ENCODE measurements at places on chromosomes 5 and 9.

- no peak for DNase-seq
Measured at GRCh38 chr5:115946655-115947054, 15.6 kb upstream of the LVRN start.

DNA sequence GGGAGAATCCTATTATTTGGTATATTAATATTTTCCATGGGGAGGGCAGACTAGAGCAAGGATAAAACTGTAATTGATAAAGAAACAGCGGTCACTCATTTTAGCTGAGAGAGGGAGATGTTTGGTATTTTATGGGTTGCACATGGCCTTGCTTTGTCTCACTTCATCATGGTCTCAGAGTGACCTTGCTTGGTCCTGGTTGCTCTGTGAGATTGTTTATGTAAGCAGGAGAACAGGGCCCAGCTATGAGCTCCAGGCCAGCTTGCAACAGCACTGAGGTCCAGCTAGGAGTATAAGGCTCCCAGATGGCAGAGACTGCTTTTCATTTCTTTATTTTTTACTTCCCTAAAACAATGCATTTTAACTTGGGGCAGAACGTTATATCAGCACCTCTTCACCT, 50.7 kb downstream of the ZNF622 start:
- DNase-seq, result no peak

- no peak for DNase-seq
Measured at GRCh38 chr5:139104577-139105276, 93.4 kb downstream of the SIL1 start.

GRCh38 chr5:76257897-76258296, 145.2 kb upstream of the IQGAP2 start:
- DNase-seq, result no peak

- DNase-seq, result peak; percentile 56
Measured at GRCh38 chr9:135087489-135087792, at the start of gene OLFM1. OLFM1 (plus strand) TSS chr9:135087668; CDS start chr9:135087990, 322 bp downstream.

DNA sequence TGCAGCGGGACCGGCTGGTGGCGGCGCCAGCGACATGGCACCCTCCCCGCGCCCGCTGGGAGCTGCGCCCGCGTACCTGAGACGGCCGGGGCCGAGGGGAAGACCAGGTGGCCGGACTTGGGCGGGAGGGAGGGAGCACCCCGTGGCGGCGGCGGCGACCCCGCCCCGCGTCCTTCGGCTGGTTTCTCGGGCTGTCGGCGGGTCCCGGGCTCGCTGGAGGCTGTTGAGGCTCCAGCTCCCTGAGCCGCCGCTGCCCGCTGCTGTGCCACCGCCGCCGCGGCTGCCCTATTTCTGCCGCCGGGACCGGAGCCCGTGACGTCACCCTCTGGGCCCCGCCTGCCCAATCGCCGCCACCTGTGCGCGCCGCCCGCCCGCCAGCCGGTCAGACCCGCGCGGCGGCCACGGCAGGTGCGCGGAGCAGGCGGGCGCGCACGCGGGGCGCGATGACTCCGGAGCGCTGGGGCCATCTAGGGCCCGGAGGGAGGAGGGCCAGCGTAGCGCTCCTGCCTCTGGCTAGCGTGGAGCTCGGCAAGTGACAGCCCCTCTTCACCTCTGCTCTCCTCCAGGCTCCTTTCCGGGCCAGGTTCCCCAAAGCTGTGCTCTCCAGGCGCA, at the start of gene FSTL4:
FSTL4 (minus strand) TSS at position 293 of the 612 bp plus-strand sequence.
- peak; percentile 52 for DNase-seq

DNA sequence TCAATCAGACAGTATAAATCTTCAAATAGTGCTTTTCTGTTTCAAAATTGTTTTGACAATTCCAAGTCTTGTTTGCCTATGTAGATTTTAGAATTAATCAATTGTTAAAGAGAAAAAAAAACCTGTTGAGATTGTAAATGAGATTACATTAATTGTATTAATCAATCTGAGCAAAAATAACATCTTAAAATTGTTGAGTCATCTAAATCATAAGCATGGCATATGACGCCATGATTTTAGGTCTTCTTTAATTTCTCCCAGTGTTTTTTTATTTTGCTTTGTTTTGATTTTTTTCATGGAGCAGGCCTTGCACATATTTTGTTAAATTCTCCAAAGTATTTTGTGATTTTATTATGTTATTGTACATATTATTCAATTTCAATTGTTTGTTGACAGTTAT, 988.0 kb upstream of the SEMA6A start:
- DNase-seq, result no peak

DNA sequence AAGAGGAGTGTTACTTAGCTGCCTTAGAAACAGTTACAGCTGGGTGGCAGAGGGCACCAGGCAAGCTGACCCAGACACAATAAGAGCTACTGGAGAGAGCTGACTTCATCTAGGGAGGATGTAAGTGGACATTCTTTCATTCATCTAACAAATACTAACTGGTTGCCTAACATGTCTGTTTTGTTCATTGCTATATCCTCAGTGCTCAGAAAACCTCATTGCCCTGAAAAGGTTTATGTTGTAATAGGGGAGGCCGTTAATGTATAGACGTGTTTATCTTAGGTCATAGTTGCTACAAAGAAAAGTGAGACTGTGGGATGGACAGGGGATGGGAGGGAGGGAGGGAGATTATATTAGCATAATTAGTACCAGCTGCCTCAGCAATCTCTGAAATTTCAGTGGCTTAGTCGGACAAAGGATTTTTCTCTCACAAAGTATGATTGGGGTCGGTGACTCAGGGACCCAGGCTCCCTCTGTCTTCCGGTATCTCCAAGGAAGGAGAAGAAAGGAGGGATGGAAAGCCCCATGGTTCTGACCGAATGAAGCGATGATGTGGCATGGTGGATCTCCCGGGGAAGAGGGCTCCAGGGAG, 2.6 kb upstream of the SNX18 start:
- no peak for DNase-seq

DNA sequence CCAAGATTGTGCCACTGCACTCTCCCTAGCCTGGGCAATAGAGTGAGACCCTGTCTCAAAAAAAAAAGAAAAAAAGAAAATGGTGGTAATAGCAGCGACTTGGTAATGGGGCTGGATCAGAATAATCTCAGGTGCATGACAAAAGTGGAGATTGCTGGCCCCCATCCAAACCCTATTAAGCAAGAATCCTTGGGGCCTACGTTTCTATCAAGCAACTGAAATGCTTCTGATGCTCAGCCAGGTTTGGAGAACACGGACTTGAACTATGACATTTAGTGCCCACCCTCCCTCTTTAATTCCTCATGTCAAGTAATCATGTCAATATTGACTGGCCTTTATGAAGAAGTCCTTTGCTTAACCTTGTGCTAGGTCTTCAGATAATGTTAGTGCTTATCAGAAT, 6.6 kb downstream of the C5orf52 start:
- DNase-seq, result no peak

GRCh38 chr9:75010570-75010969, 17.5 kb downstream of the CARNMT1 start:
- no peak for DNase-seq

DNA sequence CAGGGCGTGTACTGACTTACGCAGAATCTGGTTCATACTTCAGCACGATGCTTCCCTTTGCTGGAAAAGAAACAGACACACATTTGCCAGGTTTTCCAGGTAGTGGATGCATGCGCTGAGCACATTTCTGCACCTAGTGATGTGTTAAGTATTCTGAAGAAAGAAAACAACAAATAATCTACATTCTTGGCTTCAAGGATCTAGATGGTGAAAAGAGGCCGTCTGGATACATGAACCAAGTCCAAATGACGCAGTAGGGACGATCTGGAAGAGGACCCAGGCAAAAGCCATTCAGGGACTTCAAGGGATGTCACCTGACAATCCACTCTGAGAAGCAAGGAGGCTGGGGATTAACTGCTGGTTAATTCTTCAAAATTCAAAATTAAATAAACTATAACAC, 30.4 kb downstream of the NSUN2 start:
- no peak for DNase-seq

DNA sequence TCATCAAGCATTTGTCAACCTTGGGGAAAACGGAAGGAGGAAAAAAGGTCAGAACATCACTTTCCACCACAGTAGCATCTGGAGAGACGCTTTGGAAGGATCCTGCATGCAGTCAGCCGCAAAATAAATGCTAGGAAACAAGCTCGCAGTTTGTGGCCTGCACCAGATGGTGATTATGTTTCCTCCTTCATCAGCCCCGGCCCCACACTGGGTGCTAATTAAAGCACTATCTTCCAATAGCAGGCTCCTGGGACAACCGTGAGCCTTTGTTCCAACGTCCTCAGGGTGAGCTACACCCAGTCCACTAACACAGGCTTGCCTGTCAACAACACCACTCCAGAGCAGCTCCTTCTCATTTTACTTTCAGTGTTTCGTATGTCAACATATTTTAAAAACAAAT, 64.0 kb downstream of the RNF130 start:
- no peak for DNase-seq

DNA sequence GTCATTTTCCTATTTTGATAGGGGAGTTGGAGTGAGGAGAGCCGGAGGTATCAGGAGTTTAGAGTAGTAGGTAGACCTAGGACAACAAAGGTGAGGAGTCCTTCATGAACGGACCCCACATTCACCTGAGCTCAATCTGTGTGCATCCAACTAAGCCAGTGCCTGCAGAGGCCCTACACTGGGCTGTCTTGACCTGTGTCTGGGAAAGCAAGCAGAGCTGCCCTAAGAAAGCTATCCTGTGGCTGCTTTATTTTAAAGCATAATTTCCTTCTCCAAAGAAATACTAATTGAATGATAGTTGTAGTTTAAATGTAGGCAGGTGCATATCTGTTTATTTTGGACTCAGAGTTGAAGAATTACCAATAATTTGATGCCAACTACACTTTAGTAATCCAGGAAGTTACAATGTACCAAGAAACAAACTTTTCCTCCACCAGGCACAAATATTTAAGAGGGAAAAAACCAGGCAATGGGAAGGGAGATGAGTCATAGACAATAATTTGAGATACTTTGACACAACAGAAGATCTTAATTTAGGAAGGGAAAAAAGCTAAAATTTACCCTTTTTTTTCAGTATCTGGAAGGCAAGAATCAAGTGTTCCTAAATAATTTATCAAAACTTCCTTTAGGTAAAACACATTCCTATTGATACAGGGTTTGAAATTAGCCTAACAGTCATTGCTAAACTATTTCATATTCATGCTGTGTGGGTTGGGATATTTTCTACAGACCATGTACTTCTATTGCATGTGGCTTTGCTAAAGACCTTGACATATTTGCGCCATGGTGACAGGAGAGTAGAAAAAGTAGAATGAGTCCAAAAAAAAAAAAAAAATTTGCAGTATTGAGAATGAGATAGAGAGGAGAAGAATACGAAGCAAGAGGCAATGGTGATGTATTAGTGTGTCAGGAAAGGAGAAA, 376.6 kb upstream of the TUSC1 start:
- no peak for DNase-seq

DNA sequence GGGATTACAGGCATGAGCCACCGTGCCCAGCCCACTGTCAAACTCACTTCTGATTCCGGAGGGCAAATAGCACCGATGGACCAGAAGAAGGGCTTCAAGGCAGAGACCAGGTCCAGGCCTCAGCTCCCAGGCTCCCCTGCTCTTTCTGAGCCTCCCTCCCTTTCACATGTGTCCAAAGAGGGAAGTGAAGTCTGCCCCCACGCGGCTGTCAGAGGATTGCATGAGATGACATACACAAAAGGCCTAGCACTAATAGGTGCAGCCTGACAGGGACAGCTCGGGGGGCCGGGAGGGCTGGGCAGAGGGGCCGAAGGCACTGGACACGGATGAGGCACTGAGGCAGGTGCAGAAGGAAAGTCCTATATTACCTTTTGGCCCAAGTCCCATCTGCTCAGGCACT, 16.1 kb downstream of the FBP1 start:
- DNase-seq, result peak; percentile 61

DNA sequence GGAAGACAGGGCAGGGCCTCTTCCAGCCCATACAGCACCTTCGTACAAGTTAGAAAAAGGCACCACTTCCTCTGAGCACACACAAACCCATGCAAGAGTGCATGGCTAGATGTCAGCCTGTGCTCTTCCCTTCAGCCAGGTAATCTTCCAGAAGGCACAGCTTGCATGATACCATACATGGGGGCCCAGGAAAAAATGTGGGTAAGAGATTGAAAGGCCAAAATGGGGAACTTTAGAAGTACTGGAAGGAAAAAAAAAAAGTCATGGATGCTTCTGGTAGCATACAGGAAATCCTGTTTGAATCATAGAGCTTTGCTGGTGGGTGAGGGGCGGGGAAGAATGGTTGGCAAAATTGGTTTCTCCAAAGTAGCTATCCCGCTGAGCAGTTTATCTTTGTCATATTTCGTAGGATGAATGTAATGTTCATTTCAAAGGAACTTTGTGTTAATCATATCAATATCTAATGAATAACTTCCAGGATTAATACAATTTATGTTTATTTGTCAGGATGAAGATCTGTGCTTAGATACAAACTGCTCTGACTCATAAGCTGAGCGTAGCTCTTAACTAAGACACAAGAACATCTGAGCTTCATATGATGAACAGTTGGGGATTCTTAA, 78.2 kb upstream of the MAP3K1 start:
- DNase-seq, result no peak

- no peak for DNase-seq
Measured at GRCh38 chr5:142277796-142278195, 47.0 kb downstream of the SPRY4 start.

DNA sequence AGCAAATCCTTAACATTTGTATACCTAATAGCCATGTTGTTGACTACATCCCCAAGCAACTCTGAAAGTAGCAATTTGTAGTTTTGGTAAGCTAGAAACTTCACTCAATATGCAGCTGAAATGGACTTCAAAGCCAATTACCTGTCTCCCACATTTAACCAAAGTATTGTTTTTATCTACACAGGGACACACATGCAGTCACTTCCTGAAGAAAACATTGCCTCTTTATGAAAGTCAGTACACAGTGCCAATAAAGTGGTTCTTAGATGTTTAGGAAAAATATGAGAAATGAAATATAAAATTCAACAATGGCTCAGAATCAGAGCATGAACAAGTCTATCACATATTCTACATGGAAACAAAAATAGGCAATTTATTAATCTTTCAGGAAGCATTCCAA, 49.2 kb downstream of the OXCT1 start:
- no peak for DNase-seq

- no peak for DNase-seq
Measured at GRCh38 chr5:5317976-5318375, 104.5 kb upstream of the ICE1 start.

Data from stimulated activated CD8-positive, alpha-beta memory T cell treated with anti-CD3 and anti-CD28 coated beads, Interleukin-4, amount 100 ng/mL, for 48 hours (primary cell).